Mesothelial cell of epicardium (in vitro differentiated cells): ENCODE measurements at places on chromosomes 13 and 19.

GRCh38 chr19:47316513-47316912, 6.9 kb downstream of the C5AR1 start:
- DNase-seq, result no peak

DNA sequence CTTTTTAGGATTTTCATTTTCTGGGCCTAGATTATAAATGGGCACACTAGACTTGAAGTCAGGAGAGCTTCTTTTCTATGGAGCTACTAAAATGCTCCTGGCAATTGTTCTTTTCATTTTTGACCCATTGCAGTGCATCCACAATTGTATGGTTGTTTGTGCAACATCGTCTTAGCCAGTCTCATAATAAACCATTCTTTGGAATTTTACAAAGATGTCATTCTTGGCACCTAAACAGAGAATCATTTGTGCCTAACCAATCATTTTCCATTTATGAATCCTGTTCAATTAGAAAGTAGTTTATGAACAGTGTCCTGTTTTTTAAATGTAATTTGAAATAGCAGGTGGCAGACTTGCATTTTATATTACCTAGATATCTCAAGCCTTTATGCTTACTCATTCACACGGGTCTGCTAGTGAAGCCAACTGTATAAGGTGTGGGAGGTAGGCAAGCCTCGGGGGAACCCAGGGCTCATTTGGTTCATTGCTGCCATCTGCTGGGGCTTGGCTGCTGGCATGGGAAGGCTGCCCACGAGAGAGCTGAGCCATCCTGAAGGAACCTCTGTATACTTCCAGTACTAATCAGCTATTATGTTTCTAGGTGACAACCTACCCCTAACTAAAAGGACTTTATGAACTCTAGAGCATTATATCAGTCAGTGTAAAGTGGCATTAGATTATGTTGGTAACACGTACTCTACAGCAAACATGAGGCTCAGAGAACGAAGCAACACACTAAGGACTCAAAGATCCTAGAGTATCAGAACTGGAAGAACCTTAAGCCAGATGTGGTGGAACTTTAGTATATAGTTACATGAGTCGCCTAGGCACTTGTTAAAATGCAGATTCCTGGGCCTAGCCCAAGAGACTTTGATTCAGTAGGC, 60.0 kb downstream of the TPT1 start:
- no peak for DNase-seq

DNA sequence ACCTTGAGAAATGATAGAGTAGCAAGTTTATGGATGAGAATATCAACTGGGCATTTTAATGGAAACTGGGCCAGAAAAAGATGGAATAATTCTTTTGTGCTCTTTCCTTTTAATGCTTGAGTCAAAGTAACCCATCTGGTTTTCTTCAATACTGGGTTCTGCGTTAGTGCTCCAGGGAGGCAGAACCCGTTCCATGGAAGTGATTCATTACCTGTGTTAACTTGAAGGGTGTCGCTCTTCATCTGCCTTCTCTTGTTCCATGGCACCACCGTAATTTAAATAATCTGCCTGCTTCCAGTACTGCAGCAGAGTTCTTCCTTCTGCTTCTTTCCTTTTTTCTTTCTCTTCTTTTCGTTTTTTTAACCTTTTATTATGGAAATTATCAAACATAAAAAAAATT, 14.7 kb upstream of the USP12 start:
- no peak for DNase-seq

GRCh38 chr13:20438801-20439200, 86.9 kb downstream of the CRYL1 start:
- DNase-seq, result no peak

DNA sequence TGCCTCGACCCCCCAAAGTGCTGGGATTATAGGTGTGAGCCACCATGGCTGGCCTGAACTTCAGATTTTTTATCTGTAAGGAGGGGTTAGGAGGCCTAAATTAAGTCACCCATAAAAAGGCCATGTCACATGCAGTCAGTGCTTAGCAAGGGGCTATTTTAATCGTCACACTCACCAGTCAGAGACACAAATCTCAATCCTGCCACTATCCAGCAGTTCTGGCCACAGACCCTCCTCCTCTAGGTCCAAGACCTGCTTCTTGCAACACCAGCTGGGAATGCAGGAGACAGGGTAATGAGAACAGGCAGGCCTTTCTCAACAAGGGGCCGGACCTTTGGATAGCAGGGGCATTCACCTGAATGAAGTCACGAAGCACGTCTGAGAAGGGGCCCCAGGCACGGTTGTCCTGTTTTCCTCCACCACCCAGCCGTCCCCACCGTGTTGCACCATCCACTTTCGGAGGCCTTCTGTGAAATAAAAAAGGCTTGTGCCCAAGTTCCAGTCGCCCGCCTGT, 1.4 kb downstream of the FBXO27 start:
- DNase-seq, result no peak

- DNase-seq, result no peak
These were observed 20.1 kb downstream of the FGF9 start for GRCh38 chr13:21690955-21691354.

DNA sequence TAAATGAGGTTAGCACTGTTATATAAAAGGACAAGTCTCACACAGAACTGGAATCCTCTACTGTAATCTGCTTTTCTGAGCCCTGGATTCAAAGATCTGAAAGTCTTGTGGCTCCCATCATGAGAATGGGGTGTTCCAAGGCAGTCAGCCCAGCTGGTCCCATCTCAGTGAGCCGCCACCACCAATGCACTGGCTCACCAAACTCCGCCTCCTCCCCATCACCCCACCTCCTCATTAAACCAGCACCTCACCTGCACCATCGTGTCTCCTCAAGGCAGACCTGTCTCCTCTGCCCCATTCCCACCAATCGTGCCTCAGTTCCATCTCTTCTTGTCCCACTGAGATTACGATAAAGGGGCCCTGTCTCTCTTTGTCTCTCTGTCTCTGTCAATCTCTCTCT, 166.7 kb downstream of the USP12 start:
- no peak for DNase-seq

DNA sequence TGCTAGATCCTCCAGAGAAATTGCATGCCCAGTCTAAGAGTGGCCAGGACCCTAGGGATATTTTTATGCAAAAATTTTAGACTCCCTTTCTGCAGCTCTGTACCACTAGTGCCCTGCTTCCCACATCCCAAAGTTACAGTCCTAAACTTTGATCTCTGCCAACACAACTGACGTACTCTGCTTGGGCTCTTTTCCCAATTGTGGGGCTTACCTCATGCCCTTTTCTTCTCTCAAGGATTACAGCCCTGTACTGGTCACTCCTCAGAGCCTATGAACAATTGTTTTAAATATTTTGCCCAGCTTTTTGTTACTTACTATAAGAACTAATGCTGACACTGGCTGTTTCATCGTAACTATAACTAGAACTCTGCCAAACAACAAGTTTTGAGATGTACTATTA, 57.8 kb upstream of the FBXL3 start:
- DNase-seq, result no peak

- no peak for DNase-seq
These were observed 11.1 kb upstream of the OLFM4 start for GRCh38 chr13:53017433-53017970.

DNA sequence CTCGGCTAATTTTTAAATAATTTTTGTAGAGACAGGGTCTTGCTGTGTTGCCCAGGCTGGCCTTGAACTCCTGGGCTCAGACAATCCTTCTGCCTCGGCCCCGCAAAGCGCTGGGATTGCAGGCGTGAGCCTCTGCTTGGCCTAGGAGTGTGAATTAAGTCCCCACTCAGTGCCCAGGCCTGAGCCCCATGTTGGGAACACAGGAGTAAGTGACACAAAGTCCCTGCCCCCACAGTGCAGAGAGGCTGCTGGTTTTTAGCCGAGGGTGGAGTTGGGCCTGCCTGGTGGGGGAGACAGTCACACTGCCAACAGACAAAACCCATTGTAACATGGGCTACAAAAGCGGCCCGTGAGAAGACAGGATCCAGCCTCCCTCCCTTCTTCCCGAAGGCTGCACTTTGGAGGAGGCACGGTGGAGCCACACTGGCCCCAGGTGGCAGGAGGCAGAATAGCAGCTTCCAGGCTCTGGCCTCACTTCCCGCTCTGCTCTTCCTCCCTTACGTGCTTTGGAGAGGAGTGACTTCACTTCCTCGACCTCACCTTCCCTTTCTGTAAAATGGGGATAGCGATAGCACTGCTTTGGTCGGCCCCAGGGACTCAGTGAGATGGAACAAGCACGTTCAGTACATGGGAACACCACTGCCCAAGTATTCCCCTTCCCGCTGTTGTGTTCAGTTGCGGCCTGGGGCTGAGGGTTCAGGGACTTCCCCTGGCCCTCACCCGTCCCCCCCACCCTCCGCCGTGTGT, 15.2 kb upstream of the EHD2 start:
- peak; percentile 83 for DNase-seq

DNA sequence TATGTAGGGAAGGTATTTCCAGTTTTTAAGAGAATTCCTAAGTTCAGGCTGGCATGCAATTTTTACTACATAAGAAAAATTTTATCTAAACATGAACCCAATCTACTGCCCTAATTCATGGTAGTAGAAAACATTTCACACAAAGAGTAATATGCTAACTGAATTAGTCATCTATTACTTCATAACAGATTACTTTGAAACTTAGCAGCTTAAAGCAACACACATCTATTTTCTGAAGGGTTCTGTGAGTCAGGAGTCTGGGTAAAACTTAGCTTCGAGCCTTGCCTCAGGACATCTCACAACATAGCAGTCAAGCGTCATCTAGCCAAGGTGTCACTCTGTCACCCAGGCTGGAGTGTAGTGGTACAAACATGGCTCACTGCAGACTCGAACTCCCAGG, 537.5 kb downstream of the DCT start:
- no peak for DNase-seq

GRCh38 chr19:54197121-54197520, 3.5 kb upstream of the RPS9 start:
- DNase-seq, result no peak

- no peak for DNase-seq
These were observed 57.5 kb downstream of the SLC7A1 start for GRCh38 chr13:29537736-29538651.

- DNase-seq, result no peak
These were observed 7.1 kb upstream of the TOMM40 start for GRCh38 chr19:44883922-44884321.

DNA sequence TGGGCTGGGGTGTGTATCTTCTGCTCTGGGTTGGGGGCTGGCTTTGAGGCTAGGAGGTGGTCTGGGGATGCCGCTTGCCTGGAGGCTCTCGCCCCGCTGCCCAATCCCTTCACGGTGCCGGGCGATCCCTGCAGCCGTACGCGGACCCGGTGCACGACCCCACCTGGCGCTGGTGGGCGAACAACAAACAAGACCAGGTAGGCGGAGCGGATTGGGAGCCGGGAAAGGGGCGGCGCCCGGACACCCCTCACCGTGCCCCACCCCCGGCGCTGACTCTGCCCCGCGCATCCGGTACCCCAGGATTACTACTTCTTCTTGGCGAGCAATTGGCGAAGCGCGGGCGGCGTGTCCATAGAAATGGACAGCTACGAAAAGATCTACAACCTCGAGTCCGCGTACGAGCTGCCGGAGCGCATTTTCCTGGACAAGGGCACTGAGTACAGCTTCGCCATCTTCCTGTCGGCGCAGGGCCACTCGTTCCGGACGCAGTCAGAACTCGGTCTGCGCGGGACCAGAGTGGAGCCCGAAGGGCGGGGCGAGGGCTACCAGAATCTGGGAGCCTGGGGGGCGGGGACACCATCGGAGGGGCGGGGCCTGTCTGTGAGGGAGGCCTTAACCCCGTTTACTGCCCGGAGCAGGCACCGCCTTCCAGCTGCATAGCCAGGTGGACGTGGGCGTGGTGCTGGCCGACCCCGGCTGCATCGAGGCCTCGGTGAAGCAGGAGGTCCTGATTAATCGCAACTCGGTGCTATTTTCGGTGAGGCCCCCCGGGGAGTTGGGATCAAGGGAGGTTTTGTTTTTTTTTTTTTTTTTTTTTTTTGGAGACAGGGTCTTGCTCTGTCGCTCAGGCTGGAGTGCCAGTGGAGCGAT, 12.1 kb upstream of the PSMD8 start:
- peak; percentile 79 for DNase-seq

- DNase-seq, result no peak
These were observed 22.6 kb downstream of the RXFP2 start for GRCh38 chr13:31761951-31762350.

DNA sequence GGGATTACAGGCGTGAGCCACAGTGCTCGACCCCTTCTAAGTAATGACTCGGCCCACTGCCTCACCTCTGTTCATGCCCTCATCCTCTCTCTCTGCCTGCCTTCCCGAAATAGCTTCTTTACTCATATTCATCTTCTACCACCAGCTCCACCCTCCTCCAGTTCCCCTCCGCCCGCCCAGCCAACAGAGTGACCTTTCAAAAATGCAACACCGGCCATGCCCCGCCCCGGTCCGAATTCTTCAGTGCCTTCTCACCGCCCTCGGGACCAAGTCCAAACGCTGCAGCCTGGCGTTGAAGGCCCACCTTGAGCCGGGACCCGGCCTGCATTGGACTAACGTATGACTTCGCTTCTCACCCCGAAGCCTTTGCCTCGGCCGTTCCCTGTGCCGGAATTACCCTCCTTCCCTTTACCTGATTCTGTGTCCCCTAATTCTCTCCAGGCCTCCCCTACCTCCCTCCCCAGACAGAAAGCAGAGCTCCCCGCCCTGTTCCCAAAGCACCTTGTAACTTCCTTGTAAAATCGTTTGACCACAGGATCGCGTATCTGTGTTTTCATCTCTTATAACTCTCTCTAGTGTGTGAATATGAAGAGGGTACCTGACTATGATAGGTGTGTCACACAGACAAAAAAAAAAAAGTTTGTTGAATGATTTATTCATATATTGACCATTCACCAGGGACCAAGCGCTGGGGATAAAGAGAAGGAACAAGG, 8.1 kb upstream of the MUC16 start:
- DNase-seq, result no peak

DNA sequence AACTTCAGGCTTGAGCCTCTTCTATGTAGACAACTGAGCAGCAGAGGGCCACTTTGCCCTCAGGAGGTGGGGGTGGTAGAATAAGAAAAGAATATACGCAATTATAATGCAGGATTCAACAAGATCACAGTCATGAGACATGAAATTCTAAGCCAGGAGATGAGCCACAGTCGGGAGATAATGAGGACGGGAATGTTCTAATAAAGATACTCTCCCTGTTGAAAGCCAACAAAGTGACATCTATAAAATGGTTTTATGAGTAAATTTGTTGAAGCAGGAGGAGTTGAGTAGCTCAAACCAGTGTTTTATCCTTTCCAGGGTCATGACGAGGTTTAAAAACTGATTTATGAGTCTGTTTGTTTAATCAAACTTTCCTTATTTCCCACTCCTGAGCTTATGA, 152.0 kb upstream of the SERP2 start:
- no peak for DNase-seq

DNA sequence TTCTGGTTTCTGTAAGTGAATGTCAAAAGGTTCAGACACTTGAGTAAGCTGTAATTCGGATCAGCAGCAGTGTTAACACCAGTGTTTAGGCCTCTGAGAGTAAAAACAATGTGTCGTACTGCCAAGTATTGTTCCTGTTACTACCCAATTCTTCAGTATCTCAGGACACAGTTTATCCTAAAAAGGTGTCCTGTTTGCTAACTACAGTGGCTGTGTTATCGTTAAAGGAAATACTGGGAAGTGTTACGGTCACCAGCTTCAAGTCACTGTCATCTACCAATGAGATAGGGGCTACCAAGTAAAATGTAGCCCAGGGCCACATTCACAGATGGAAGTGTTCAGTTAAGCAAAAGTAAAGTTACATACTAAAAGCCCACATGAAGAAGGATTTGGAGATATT, 2.3 kb upstream of the UPF3A start:
- no peak for DNase-seq

- DNase-seq, result no peak
These were observed 33.9 kb upstream of the FAM216B start for GRCh38 chr13:42747399-42747873.

- DNase-seq, result no peak
These were observed 3.5 kb upstream of the CIRBP start for GRCh38 chr19:1265615-1266128.

GRCh38 chr19:17259118-17259780, 5.3 kb downstream of the USHBP1 start:
- no peak for DNase-seq
